SJSA1 (cell line): ENCODE measurements at places on chromosomes 4 and X.

GRCh38 chrX:121504153-121504552 is 456.7 kb downstream of the GLUD2 start:
- no peak for DNase-seq

DNA sequence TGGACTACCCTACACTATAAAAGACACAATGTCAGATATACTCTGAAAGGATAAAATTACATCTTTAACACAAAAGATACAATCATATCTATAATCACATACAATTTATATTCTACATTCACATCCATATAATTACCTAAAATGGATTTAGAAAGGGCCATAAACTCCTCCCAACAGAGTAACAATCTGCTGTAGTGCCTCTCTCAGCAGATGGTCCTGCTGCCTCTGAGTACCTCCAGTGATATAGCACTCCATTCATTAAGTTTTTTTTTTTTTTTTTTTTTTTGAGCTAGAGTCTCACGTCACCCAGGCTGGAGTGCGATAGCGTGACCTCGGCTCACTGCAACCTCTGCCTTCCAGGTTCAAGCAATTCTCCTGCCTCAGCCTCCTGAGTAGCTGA is 7.4 kb downstream of the ANKRD37 start:
- DNase-seq = no peak

DNA sequence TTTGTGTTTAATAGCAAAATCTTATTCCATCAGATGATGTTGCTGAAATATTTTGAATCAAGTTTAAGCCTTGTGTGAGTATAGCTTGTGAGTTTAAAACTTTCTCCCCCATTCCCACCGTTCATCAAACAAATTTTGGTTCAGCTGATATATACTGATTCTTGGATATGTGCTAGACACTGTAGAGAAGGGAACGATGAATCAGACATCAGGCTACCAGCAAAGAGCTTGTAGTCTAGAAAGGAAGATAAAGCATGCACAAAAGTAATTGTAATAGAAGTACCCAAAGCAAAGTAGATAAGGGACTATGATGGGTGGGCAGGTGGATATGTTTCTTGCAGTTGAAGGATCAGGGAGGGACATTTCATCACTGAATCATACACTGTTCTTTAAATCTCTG is 131.9 kb downstream of the AKAP4 start:
- DNase-seq = no peak

DNA sequence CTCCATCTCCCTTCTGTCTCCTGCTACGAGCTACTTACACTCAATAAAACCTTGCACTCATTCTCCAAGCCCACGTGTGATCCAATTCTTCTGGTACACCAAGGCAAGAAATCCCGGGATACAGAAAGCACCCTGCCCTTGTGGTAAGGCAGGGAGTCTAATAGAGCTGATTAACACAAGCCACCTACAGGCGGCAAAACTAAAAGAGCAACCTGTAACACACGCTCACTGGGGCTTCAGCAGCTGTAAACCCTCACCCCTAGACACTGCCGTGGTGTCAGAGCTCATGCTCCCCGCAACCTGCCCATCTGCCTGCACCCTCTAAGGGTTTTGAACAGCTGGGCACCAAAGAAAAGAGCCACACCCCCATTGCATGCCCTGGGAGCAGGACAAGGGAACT is 755.4 kb upstream of the HTR2C start:
- DNase-seq = no peak

- DNase-seq = no peak
These were observed 23.6 kb downstream of the ANTXR2 start for GRCh38 chr4:80049402-80049801.

GRCh38 chr4:6408263-6408662 is 64.2 kb downstream of the PPP2R2C start:
- no peak for DNase-seq

DNA sequence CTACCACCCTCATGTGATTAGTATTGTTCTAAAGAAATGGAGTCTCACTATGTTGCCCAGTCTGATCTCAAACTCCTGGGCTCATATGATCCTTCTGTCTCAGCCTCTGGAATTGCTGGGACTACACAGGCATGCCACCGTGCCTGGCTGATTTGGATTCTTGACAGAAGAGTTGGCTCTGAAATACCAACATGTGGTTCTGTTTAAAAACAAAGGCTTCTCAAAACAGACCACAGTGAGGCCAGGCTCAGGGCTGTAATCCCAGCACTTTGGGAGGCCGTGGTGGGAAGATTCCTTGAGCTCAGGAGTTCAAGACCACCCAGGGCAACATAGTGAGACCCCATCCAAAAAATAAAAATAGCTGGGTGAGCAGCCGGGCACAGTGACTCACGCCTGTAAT is 126.7 kb downstream of the DHRSX start:
- peak; percentile 88 for DNase-seq

DNA sequence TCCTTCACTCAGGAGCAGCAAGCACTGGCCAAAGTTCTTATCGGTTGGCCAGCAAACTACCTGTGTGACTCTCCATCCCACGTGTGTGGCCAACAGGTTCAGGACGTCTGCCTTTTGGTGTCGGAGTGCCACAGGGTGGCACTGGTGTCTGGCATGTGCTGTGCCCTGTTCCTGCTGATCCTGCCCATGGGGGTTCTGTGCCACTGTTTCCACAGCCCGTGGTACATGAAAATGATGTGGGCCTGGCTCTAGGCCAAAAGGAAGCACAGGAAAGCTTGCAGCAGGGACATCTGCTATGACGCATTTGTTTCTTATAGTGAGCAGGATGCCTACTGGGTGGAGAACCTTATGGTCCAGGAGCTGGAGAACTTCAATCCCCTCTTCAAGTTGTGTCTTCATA is 4.6 kb upstream of the TLR2 start:
- no peak for DNase-seq

- peak; percentile 4 for DNase-seq
These were observed 204.3 kb upstream of the HCCS start for GRCh38 chrX:10906866-10907265.

- DNase-seq = no peak
These were observed 62.6 kb downstream of the TTC29 start for GRCh38 chr4:146883070-146883469.

- DNase-seq = no peak
These were observed 523.9 kb downstream of the GLUD2 start for GRCh38 chrX:121571333-121571732.

- no peak for DNase-seq
These were observed 270.1 kb downstream of the TMA16 start for GRCh38 chr4:163764569-163764968.

DNA sequence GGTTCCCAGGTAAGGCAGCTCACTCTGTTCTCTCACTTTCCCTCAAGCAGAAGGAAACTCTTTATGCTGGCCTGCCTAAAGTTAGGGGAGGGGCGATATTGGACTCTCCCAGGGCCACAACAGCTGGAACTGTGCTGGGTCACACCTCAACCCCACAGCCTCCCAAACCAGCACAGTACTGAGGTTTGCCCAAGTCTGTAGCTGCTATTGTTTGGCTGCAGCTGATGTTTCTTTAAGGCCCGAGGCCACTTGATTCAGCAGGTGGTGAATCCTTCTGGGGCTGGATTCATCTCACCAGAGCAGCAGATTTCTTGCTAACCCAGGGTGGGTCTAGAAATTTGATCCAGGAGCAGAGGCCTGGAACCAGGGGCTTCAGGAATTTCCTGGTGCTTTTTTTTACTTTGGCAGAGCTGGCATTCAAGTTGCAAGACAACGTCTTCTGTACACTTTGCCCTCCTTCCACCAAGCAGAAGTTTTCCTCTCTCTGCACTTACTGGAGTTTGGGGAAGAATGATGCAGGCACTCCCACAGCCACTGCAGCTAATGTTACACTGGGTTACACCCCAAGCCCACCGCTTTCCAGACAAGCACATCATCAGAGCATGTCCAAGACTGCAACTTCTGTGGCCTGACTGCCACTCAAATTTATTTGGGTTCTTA is 544.7 kb upstream of the NDST4 start:
- DNase-seq = no peak
